ENCODE measurements at places on chromosomes 5 and 9.

GRCh38 chr5:43711496-43711895 is 108.5 kb downstream of the NNT start:
- peak; percentile 12 for DNase-seq

DNA sequence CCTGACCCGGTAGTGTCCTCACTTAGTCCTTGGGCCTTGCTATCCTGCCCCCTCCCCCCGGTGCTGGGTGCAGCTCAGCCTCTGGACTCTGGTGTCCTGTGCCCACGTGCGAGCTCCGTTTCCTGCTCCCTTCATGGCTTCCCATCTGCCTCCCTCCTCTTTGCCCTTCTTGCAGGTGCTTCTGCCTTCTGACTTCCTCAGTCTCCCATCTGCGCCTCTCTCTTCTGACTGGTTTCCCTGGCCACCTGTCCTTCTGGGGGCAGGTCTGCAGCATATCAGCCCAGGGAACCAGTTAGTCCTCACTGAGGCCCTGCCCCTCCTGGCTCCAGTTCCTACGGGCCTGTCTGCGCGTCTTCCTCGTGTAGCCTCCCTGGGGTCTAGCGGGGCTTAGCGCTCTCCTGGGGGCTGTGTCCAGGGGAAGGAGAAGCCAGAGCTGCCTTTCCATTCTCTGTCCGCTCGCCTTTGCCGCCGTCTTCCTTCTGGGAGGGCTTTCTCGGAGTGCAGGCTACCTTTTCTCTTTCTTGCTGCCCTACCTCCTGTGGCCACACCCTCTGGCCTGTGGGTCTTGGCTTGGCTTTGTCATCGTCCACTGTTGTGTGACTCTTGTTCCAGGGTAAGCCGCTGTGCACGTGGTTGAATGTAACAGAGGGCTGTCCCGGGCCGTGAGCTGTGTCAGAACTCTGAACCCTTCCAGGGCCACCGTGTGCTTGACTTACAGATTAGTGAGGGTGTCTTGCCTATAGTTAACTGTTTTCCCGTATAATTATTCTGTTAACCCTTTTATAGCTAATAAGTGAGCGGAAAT is 51.8 kb downstream of the EHMT1 start:
- peak; percentile 85 for DNase-seq

DNA sequence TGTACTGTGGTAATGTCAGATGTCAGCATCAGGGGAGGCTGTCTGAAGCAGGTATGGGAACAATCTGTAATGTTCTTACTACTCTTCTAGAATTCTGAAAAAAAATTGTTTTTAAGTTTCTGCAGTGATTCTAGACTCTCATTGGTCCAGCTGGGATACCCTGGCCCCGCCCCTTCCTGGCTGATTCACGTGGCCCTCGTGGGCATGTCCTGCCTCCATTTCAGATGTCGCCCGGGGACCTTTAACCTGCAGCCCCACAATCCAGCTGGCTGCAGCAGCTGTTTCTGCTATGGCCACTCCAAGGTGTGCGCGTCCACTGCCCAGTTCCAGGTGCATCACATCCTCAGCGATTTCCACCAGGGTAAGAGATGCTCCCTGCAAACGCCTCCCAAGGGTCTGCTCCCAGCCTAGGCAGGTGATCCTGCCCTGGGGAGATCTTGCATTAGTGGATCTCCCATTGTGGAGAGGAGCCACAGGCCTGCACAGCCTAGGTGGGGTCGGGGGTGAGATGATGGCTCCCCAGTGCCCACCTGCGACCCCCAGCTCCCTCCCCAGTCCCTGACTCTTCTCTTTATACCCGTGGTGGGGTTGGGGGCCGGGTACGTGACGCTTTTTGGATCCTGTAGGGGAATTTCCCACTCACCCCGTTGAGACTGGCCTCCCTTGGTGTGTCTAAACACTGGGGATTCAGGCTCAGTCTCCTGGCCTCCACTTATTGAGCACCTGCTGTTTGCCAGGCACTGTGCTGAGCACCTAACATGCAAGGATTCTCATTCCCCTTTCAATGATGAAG is 36.5 kb downstream of the LAMC3 start:
- no peak for DNase-seq

- DNase-seq: no peak
These were observed 52.9 kb downstream of the CETN3 start for GRCh38 chr5:90356622-90357021.

DNA sequence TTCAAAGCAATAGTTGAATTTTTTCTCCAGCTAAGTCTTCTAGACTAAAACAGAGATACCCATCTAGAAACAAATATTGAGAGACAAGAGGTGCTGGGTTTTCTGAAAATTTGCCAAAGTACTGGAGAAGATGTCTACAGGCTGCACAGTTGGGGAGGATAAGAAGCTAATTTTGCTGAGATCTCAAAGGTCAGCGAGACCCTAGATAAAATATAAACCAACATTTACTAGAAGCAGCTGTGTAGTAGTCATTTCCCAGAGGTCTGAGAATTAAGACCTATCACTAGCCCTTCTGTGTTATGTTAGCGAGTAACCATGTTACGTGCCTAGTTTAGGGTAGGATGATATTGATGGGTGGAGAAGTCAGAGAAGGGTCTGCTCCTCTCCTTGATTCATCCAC is 208.5 kb upstream of the TNC start:
- no peak for DNase-seq

DNA sequence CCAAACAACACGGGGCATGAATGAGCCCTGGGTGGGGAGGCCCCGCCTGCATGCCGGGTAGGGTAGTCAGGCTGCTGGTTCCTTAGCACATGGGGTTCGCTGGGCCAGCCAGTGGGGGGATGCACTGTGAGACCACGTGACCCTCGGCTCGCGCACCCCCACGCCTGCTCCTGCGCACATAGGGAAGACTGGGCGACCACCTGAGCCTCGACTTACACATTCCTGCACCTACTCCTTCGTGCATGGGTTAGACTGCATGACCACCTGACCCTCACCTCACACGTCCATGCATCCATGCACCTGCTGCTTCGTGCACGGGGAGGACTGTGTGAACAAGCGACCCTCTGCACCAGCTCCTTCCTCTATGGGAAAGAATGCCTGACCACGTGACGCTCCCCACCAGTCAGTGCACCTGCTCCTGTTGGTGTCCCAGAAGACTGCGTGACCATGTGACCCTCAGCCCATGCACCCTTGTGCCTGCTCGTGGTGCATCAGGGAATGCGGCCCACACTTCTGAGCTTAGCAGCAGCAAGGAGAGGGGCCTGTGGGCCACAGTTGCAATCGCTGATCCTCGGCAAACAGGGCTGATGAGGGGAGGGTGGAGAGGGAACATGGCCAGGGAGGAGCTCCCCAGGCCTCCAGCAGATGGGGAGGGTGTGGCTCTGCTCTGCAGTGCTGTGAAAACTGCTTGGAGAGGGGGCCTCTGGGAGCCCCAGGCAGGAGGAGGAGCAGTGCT is 18.1 kb downstream of the LPCAT1 start:
- DNase-seq: no peak

GRCh38 chr9:93309889-93310425 is 126.0 kb downstream of the WNK2 start:
- DNase-seq: no peak

- no peak for DNase-seq
These were observed 185.0 kb downstream of the DIRAS2 start for GRCh38 chr9:90457386-90458190.

DNA sequence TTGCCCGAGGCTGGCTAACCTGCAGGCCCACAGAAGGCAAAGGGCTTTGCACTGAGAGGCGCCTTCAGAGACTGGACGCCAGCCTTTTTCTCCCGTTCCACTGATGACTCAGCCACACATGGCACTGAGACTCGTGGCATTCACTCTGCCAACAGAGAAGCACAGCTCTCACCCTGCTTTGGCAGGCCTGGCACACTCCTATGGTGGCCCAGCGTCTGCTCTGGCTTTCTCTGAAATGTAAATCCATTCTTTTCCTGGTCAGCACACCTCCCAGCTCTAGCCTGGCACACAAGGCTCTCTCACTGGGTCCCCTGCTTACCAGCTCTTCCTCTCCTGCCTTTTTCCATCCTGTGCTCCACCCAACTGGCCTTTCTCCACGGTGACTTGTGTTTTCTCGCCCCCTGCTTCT is 5.9 kb upstream of the MELK start:
- DNase-seq: no peak

DNA sequence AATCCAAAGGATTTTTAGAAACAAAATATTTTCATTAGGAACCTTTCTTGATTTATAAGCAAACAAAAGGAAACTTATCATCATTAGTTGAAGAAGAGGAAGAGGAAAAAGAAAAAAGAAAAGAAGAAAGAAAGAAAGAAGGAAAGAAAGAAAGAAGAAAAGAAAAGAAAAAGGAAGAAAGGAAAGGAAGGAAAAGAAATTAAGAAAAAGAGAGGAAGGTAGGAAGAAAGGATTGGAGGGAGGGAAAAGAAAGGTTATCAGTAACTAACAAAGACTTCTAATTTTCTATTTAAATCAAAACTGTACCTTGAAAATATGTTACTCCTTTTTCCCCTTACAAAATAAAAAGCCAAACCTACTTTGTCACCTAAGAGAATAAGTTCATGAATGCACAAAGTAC is 10.0 kb downstream of the EBF1 start:
- DNase-seq: no peak

DNA sequence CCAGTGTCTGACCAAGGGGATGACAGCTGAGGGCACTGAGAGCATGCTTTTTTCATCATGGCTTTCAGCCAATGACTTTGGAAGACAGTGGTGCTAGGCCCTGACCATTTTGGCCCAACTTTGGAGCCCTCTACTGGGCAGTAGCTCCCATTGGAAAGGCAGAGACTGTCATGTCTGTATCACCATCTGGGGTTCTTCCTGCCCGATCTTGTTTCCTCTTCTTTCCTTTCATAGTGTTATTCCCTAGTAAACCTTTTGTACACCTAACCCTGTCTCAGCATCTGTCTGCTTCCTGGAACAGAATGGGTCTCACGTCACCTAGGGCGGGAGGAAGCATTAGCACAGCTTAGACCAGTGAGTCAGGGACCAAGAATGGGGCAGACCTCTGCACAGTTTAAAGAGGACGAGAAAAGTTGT is 97.4 kb upstream of the MAST4 start:
- peak; percentile 6 for DNase-seq

DNA sequence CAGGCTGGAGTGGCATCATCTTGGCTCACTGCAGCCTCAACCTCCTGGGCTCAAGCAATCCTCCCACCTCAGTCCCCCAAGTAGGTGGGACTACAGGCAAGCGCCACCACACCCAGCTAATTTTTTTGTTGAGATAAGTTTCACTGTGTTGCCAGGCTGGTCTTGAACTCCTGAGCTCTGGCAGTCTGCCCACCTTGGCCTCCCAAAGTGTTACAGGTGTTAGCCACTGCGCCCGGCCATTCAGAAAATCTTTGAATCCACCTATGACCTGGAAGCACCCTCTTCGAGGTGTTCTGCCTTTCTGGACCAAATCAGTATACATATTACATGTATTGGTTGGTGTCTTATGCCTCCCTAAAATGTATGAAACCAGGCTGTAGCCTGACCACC is 61.4 kb downstream of the KIAA1958 start:
- no peak for DNase-seq

GRCh38 chr9:94921092-94921471 is 194.6 kb downstream of the AOPEP start:
- no peak for DNase-seq

DNA sequence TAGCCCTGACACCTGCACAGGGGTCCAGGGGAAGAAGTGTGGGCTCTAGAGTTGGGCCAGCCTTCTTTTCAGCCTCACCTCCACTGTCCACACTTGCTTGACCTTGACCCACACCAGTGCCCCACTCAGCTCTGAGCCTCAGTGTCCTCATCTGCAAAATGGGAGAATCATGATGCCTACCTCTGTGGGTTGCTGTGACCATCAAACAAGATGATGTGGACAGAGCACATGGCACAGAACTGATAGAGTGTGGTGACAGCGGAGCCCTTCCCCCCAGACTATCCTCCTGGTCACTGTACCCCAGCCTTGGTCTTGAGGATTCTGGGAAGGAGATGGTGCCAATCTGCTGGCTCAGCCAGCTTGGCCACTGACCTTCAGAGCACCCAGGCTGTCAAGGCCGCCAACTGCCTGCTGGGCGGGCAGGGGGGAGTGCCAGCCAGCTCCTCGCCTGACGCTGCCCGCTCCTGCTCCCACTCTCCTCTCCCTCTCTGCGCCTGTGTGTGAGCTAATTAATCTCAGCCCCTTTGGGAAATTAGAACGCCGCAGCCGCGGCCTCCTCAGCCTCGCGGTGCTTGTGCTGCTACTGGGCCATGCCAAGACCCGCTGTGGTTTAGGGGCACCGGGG is 16.7 kb downstream of the CXXC5 start:
- DNase-seq: no peak

GRCh38 chr9:110555551-110556331 is 23.8 kb downstream of the SVEP1 start:
- peak; percentile 62 for DNase-seq

DNA sequence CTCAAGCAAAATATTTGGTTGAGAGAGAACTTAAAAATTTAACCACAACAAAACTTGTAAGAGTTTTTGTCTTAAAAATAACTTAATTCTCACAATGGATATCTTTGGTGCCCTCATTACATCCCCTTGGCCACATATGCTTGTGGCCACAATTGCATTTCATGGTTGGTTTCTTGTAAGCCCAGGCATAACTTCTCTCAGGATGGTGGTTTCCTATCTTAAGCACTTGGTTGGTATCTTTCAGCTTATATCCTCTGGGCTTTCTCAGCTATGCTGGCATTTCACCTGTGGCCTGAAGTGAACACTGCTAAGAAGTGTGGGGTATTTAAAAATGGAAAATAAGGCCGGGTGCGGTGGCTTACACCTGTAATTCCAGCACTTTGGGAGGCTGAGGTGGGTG is 212.4 kb upstream of the MEF2C start:
- no peak for DNase-seq

DNA sequence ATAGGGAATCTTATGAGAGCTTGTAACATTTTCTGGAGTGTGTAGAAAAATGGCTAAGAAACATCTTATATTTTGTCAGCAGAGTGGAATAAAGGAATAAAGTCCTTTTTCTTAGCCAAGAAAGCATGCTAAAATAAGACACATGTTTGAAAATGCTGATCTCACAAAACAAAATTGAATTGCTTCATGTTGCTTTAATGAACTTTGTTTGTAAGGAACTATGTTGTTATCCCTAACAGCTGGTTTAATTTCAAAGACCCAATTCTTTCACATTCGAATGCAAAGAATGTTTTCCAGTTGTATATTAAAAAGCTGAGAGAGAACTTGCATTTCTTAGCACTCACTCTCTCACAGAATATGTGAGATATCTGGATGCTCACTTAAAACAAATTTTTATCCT is 107.6 kb downstream of the MUSK start:
- no peak for DNase-seq

DNA sequence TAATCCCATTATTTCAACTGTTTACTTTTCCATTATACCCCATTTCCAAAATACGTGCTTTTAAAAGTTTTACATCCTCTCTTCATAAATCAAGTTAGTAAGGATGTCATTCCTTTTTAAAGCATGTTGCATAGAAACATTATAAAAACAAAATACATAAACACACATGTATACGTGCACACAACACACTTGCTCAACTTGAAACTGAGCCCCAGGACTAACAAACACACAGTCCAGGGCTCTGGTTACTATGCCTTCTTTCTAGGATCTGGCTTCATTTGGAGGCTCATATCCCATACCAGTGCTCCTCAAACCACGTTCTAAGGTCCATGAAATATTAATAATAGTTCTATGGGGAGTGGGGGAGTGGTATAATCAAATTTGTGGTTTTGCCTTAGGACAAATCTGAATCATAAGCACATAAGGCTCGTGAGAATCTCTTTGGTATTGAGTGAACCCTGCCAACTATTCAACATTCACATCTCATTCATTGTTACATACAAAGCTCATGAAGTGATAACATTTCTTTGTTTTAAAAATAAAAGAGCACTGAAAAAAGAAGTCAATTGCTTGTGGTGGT is 55.2 kb downstream of the NFIB start:
- DNase-seq: no peak
